ENCODE measurements at places on chromosomes 5 and 9.

DNA sequence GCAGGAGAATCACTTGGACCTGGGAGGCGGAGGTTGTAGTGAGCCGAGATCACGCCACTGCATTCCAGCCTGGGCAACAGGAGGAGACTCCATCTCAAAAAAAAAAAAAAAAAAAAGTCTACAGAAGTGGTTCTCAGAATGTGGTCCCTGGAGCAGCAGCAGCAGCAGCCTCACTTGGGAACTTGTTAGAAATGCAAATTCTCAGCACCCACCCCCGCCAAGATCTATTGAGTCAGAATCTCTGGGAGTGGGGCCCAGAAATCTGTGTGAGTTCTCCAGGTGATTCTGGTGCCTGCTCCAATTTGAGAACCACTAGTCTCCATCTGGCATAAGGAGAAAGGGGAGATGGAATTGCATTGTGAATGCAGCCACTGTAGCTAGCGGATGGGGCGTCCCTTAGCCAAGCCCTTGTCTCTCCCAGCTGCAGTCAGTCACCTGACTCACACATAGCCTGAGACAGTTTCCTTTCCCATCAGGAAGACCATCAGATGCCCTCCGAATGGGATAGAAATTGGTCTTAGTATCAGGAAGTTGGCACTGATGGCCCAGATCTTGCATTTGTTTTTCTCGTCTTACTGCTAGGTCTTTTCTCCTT lies 12.2 kb upstream of the PTCH1 start:
- no peaks in the 10 kb centered on the region for H3K4me1 ChIP-seq
- H3K36me3 ChIP-seq = no peaks in the 10 kb centered on the region
- H3K27ac ChIP-seq = no peak overlapping the region
- H3K27me3 ChIP-seq = peaks cover 14% of the 10 kb centered on the region

DNA sequence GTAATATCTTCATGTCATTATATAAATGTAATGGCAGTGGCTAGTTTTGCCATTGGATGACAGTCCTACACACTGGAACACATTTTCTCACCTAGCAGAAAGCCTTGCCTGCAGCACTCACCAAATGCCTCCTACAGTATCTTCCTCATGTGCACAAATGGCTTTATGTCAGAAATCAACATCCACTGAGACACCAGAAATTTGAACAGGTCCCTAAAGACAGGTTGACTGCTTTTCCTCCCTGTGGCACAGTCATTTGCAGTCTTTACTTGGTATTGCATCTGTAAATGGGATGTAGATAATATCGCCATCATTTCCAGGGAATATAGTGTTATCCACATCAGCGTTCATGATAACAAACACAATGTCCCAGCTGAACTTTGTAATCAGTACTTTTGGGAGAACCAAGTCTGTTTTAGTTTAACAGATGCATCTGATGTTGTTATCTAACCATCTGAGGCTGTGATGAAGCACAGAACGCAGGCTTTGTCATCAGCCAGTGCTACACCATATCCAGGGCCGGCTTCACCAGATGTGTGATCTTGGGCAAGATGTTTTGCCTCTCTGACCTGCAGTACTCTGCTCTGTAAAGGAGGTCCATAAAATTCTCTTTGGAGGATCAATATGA lies 83.9 kb upstream of the TAS2R1 start:
- DNase-seq = no peak
- no peak overlapping the region for H3K27ac ChIP-seq
- no peak overlapping the region for H3K4me3 ChIP-seq
- no peaks in the 10 kb centered on the region for H3K27me3 ChIP-seq
- H3K4me1 ChIP-seq = peaks cover 23% of the 10 kb centered on the region
- H3K36me3 ChIP-seq = no peaks in the 10 kb centered on the region

- H3K4me1 ChIP-seq = no peaks in the 10 kb centered on the region
- H3K27me3 ChIP-seq = no peaks in the 10 kb centered on the region
- no peak overlapping the region for H3K27ac ChIP-seq
Measured at GRCh38 chr9:31445960-31446359, 938.5 kb upstream of the ACO1 start.

- no peak overlapping the region for H3K27ac ChIP-seq
- no peaks in the 10 kb centered on the region for H3K36me3 ChIP-seq
- DNase-seq = no peak
Measured at GRCh38 chr9:94821098-94821887, 94.8 kb downstream of the AOPEP start.

DNA sequence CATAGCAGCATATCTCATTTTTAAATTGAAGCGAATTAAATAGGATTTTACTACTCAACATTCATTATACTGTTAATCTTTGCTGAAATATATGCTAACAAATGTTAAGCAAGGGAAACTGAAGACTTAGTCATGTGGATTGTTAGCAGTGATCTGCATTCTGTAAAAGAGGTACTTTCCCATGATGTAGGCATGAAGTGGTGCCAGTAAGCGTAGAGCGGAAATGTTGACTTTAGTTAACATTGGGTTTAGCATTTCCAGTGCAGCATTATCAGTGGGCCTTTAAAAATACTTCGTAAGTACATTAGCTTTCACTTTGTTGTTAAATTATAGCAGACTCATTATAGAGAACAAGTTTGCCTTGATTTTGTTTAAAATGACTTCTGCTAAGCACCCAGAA lies 130.3 kb downstream of the CDC42SE2 start:
- no peak for DNase-seq
- no peak overlapping the region for H3K27ac ChIP-seq
- H3K4me3 ChIP-seq = no peak overlapping the region

- peaks cover 20% of the 10 kb centered on the region for H3K27me3 ChIP-seq
- H3K4me1 ChIP-seq = no peaks in the 10 kb centered on the region
- H3K36me3 ChIP-seq = no peaks in the 10 kb centered on the region
- DNase-seq = no peak
- no peak overlapping the region for H3K4me3 ChIP-seq
- no peak overlapping the region for H3K27ac ChIP-seq
Measured at GRCh38 chr5:158921441-158922262, 178.1 kb downstream of the EBF1 start.

DNA sequence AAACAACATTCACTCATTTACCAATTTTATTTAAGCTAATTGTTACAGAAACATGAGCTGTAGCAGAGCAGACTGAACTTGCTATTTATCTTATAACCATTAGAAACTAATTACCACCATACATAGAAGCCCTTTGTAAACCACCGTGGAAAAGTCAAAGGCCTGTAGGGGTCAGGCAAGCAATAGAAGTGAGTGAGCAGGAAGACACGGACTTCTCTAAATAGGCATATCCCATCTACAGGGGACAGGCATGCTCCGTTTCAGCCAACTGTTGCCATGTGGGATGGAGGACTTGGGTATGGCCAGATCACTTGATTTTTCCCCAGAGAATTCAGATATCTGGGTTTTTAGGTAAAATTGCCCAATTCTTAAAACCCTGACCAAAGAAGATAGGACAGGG lies 44.8 kb downstream of the PRRC1 start:
- no peaks in the 10 kb centered on the region for H3K4me1 ChIP-seq
- H3K4me3 ChIP-seq = no peak overlapping the region
- DNase-seq = no peak
- H3K27ac ChIP-seq = no peak overlapping the region
- no peaks in the 10 kb centered on the region for H3K27me3 ChIP-seq

DNA sequence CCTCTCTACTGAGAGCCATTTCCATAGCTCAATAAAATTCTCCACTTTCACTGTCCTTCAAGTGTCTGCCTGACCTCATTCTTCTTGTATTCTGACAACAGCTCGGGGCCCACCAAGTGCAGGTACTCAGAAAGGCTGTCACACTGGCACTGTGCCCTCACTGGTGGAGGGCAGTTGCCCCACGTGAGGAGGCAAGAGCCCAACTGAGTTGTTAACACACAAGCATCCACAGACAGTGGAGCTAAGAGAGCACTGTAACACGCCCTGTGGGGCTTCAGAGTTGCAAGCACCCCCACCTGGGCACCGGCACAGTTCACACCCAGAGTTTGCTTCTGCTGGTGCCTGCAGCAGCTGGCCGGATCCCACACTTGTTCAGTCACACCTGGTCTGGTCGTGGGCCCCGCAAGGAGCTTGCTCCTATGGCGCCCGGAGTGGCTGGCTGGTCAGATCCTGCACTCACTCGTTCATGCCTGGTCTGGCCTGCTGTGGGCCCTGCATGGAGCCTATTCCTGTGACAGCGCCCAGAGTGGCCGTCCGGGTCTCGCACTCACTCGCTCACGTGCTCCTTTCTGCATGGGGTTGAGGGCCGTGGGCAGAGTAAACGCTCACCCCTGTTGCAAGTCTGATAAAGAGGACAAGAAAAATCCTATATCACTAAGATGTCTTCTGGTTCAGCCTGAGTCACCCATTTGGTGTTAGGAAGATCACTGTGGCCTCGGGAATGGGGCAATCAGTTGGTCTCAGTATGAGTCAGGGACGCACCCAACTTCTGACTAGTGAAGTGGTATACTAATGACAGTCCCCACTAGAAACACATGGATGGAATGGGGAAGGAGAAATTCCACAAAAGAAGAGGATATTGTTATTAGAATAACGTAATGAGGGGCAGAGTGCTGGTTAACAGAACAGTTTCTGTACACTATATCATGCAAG lies 87.0 kb upstream of the CCNH start:
- no peaks in the 10 kb centered on the region for H3K36me3 ChIP-seq
- H3K4me3 ChIP-seq = no peak overlapping the region
- no peak overlapping the region for H3K27ac ChIP-seq

GRCh38 chr5:96235008-96235910 lies 197.8 kb downstream of the PCSK1 start:
- no peak overlapping the region for H3K27ac ChIP-seq
- H3K4me1 ChIP-seq = peaks cover 2% of the 10 kb centered on the region
- no peak overlapping the region for H3K4me3 ChIP-seq
- no peaks in the 10 kb centered on the region for H3K27me3 ChIP-seq
- DNase-seq = no peak
- no peaks in the 10 kb centered on the region for H3K36me3 ChIP-seq

GRCh38 chr5:80676706-80677105 lies 21.9 kb upstream of the DHFR start:
- no peaks in the 10 kb centered on the region for H3K4me1 ChIP-seq
- H3K4me3 ChIP-seq = no peak overlapping the region
- H3K27me3 ChIP-seq = no peaks in the 10 kb centered on the region
- DNase-seq = no peak
- peaks cover 73% of the 10 kb centered on the region for H3K36me3 ChIP-seq

GRCh38 chr5:154346427-154346826 lies 99.4 kb upstream of the SAP30L start:
- no peak overlapping the region for H3K27ac ChIP-seq
- DNase-seq = no peak
- no peaks in the 10 kb centered on the region for H3K36me3 ChIP-seq

DNA sequence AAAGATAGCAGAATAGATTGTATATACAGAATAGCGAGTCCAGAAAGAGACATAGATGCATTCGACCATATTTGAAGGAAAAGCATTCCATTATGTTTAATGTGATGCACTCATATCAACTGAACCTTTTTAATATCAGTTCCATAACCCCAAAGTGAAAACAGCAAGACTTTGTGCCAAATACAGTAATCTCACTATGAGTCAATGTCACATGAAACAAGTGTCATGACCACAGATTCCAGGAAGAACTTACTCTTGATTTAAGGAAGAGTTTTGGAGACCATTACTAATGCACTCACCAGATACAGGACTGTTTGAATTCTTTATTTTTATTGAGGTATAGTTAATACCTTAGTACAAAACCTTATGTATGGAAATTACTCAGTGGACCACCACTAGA lies 220.5 kb downstream of the SH3GL2 start:
- no peaks in the 10 kb centered on the region for H3K36me3 ChIP-seq
- H3K27ac ChIP-seq = no peak overlapping the region
- H3K4me1 ChIP-seq = no peaks in the 10 kb centered on the region
- no peak overlapping the region for H3K4me3 ChIP-seq
- H3K27me3 ChIP-seq = no peaks in the 10 kb centered on the region

DNA sequence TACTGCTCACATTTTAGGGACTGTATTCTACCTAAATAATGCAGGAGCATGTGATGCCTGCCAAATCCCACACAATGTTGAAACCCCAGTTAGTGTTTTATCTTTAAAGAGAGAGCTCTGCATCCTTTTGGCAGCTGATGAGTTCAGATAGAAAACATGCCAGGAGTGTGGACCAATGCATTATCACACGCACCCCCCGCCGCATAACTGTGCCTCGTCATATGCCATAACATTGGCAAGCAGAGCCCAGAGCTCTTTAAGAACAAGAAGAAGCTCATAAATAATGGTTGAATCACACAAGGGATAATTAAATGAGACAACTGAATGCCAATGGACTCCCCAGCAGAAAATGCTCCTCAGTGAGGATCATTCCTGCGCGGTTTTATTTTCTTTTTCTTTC lies 52.8 kb upstream of the RORB start:
- no peaks in the 10 kb centered on the region for H3K27me3 ChIP-seq
- no peaks in the 10 kb centered on the region for H3K36me3 ChIP-seq
- no peak for DNase-seq
- no peak overlapping the region for H3K4me3 ChIP-seq

- H3K27ac ChIP-seq = no peak overlapping the region
- no peaks in the 10 kb centered on the region for H3K27me3 ChIP-seq
- H3K4me3 ChIP-seq = no peak overlapping the region
Measured at GRCh38 chr9:129898185-129898584, 62.9 kb downstream of the USP20 start.

- H3K4me1 ChIP-seq = no peaks in the 10 kb centered on the region
- H3K27me3 ChIP-seq = no peaks in the 10 kb centered on the region
- no peak for DNase-seq
- no peak overlapping the region for H3K27ac ChIP-seq
Measured at GRCh38 chr5:178215280-178216002, 11.1 kb downstream of the HNRNPAB start.

- H3K27ac ChIP-seq = no peak overlapping the region
- H3K27me3 ChIP-seq = no peaks in the 10 kb centered on the region
- no peak for DNase-seq
- H3K36me3 ChIP-seq = no peaks in the 10 kb centered on the region
- H3K4me1 ChIP-seq = peaks cover 2% of the 10 kb centered on the region
Measured at GRCh38 chr9:117103438-117104110, 311.3 kb downstream of the ASTN2 start.

GRCh38 chr5:171770153-171770552 lies 15.5 kb upstream of the SMIM23 start:
- H3K27me3 ChIP-seq = no peaks in the 10 kb centered on the region
- H3K4me3 ChIP-seq = no peak overlapping the region
- no peaks in the 10 kb centered on the region for H3K36me3 ChIP-seq
- no peaks in the 10 kb centered on the region for H3K4me1 ChIP-seq
- no peak for DNase-seq

DNA sequence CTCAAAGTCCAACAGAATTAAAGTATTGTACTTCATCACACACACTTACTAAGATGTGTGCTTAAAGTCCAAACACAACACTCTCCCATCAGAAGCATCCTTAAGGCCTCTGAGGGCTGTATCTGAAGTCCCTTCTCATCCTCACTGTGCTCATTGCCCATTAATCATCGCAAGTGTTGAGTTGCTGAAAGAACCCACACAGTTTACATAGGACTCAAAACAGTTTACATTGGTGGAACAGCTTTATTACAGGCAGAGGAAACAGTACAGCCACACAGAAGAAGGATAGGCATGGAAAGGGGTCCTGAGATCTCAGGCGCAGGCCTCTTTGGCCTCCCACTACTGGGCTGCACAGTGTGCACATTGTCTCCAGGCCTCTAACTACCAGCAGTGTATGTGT lies 113.4 kb downstream of the CMYA5 start:
- no peaks in the 10 kb centered on the region for H3K4me1 ChIP-seq
- no peak for DNase-seq
- H3K27ac ChIP-seq = no peak overlapping the region
- no peaks in the 10 kb centered on the region for H3K36me3 ChIP-seq

GRCh38 chr5:179256328-179257175 lies 88.7 kb downstream of the ADAMTS2 start:
- H3K27ac ChIP-seq = no peak overlapping the region
- no peaks in the 10 kb centered on the region for H3K36me3 ChIP-seq
- H3K27me3 ChIP-seq = no peaks in the 10 kb centered on the region
- H3K4me3 ChIP-seq = no peak overlapping the region
